Caki2 (cell line): ENCODE measurements at places on chromosomes 13 and 19.

DNA sequence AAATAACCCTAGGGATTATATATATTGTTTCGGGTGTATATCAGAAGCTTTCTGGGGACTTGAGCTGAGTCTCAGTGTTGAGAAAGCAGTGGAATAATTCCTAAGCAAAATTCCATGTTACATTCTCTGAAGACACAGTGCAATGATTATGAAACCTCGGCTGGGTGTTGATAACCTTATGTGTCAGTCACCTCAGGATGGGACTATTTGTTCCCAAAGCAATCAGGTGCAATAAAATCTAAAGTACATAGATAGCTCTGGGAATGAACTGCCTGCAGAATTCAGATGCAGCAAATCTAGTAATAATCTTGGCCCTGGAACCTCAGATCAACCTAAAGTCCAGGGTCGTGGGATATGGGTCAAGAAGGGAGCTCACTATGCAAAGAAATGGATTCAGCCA is 53.0 kb downstream of the EDNRB start:
- no peak for DNase-seq

- peak; percentile 22 for DNase-seq
Measured at GRCh38 chr13:34358811-34359513, 541.0 kb downstream of the RFC3 start.

DNA sequence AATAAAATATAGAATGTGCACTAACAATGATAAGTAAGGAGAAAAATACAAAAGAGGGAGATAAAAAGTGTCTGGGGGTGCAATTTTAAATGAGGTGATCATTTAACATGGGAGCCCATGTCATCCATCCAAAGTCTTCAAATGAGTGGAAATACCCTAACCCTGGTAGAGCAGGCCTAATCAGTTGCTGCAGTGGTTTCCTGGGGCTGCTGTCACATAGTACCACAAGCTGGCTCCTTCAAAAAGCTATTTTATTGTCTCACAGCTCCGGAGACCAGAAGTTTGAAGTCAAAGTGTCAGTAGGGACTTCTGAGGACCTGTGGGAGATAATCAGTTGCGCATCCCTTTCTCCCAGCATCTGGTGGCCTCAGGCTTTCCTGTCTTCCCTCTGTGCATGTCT is 717.9 kb downstream of the DIAPH3 start:
- DNase-seq = no peak

GRCh38 chr13:30872685-30873461 is 33.2 kb upstream of the MEDAG start:
- peak; percentile 7 for DNase-seq

DNA sequence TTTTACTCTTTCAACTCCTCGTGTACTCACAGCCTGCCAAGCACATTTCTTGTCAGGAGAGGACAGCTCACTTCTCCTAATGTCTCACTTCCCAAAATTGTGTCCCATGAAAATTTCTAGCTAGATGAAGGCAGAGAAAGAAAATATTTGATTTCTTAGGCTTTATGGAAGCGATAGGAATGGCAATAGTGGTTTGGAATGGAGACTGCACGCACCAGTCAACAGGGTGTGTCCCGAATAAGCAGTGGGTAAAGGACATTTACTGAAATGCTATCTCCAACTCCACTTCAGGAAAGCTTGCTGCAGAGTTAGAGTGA is 321 bp upstream of the ZNF222 start:
- no peak for DNase-seq

- DNase-seq = no peak
Measured at GRCh38 chr19:10687518-10688288, 13.5 kb upstream of the QTRT1 start.

- no peak for DNase-seq
Measured at GRCh38 chr13:45575146-45575829, 40.3 kb downstream of the ERICH6B start.

GRCh38 chr19:47013041-47013517 is 6.6 kb upstream of the NPAS1 start:
- DNase-seq = peak; percentile 79

- no peak for DNase-seq
Measured at GRCh38 chr13:91313103-91313502, 34.4 kb upstream of the MIR17HG start.

GRCh38 chr13:106213028-106213757 is 322.3 kb downstream of the EFNB2 start:
- DNase-seq = no peak

- no peak for DNase-seq
Measured at GRCh38 chr13:42707586-42707985, 73.8 kb upstream of the FAM216B start.

GRCh38 chr19:38168637-38169036 is 55.4 kb downstream of the DPF1 start:
- no peak for DNase-seq

- DNase-seq = no peak
Measured at GRCh38 chr13:34617473-34618083, 324.5 kb upstream of the NBEA start.

DNA sequence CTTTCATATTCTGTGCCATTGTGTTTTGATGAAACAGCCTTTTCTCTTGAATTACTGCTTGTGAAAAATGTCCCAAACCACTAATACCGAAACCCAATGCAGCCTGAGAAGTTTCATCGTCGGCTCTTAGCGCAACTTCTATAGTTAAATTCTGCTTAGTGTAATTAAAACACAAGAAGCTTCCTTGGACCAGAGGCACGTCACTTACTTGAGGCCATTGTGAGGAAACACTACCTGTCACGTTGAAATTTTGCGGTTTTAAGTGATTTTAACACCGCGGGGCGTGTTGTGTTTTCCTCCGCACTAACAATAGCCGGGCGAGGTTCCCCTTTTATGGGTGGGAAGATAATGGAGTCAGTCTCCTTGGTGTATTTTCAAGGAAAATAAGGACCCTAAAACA is 70.9 kb downstream of the GGACT start:
- DNase-seq = no peak

- DNase-seq = no peak
Measured at GRCh38 chr13:30744681-30745077, 9.3 kb downstream of the ALOX5AP start.

DNA sequence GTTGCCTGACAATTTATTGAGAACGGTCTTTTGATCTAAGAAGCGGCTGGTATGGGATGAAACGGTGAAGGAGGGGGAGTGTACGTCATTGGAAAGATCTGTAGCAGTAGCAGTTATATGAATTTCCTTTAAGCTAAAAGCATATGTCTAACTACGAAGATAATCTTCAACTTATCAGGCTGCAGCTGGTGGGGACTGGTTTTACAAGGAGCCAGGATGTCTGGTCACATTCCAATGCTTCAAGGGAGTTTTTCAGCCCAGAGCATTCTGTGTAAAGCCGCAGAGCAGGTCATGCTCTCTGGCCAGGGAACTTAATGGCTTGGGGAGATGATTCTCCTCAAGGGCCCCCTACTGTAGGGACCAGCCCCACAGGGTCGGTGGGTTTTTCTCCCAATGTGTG is 29.2 kb downstream of the CLEC4M start:
- DNase-seq = no peak

DNA sequence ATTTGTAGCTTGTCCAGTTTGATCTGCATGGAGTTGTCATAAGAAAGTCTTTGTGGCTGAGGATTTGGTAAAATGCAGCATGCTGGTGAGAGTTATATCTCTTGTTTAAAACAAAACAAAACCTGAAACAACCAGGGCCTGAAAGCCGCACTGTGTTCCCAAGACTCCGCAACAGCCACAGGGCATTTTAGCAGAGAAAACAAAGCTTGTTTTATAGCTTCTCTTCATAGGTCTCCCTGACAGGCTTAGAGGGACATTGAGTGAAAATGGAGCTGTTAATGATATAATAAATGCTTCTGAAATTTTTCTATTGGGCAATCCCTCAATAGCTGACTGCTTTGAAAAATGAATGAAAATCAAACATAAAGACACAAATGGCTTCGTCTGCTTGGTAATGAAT is 148.7 kb upstream of the RNF113B start:
- no peak for DNase-seq

DNA sequence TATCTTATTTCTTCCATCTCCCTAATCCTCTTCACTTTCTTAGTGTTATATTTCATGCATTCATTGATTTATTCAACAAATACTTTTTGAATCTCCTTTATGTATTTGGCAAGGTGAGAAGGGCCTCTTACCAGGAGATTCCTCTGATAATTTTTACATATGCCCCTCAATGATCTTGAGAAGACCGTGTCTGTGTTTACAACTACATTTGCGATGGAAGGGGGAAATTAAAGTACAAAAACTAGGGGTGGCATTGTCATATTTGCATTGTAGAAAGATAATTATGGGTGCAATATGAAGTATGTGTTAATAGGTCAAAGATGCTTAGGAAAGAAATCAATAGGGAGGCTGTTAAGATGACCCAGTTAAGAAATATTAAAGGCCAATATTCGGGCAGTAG is 1108.4 kb upstream of the MIR17HG start:
- DNase-seq = no peak

DNA sequence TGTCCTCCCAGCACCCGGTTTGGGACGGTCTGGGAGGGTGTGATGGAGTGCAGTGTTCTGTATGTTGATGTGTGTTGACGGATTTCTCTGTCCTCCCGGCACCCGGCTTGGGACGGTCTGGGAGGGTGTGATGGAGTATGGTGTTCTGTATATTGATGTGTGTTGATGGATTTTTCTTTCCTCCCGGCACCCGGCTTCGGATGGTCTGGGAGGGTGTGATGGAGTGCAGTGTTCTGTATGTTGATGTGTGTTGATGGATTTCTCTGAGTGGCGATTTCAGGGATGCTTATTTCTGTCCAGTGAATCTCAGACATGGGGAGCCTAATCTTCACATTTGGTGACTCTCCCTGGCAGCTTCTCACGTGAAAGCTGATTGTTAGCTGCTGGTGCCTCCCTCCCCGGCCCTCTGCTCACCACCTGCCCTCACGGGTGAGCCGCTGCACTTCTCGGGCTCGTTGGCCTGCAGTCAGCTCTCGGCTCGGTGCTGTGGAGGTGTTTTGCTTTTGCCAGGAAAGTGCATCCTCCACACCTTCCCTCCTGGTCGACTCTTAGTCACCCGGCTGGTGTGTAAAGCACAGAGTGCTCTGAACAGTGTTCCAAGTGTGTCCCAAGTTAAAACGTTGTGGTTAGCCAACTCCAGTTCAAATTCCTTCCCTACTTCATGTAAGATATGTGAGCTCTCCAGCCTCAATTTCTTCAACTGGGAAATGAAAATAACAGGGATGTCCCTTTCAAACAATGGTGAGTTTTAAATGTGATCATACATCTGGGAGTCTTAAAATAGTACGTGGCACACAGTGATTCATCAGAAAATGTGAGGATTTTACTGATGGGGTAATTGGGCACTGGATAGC is 54.6 kb downstream of the ATP11A start:
- no peak for DNase-seq

DNA sequence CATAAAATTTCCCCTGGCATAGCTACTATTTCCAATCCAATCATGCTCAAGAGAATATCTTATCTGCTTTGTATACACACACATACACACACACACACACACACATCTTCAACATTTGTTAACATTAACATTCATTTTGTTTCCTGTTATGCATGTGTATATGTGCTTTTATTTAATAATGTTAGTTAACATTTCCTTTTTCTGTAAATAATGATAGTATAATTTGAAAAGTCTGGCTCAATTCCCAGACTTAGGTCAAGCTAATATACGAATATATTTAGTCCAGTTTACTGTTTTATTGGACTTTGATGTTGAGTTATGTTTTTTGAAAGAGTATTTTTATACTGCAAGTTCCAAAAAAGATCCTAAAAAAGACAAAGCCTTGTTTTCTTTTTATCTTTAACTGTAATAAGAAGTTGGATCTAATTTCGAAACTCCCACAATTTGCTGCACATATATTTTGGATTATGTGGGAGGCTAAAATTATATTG is 1072.4 kb downstream of the EFNB2 start:
- DNase-seq = no peak

DNA sequence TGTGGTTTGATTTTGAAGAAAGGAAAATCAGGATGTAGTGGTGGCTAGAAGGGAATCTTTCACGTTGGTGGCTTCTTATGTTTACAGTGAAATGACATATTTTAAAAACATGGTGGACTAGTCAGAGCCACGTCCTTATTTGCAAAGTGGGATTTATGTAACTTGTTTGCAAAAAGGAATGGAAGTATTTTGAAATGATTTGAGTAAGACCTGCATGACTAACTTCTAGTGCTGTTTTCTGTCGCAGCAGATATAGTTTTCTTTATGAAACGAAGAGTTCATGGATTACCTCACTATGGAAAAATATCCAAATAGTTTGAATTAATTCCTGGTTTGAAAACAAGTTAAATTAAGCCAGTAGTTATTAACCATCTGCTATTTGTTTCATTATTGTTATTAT is 476.5 kb downstream of the MYO16 start:
- no peak for DNase-seq

- DNase-seq = no peak
Measured at GRCh38 chr13:80126389-80127068, 214.4 kb downstream of the SPRY2 start.

DNA sequence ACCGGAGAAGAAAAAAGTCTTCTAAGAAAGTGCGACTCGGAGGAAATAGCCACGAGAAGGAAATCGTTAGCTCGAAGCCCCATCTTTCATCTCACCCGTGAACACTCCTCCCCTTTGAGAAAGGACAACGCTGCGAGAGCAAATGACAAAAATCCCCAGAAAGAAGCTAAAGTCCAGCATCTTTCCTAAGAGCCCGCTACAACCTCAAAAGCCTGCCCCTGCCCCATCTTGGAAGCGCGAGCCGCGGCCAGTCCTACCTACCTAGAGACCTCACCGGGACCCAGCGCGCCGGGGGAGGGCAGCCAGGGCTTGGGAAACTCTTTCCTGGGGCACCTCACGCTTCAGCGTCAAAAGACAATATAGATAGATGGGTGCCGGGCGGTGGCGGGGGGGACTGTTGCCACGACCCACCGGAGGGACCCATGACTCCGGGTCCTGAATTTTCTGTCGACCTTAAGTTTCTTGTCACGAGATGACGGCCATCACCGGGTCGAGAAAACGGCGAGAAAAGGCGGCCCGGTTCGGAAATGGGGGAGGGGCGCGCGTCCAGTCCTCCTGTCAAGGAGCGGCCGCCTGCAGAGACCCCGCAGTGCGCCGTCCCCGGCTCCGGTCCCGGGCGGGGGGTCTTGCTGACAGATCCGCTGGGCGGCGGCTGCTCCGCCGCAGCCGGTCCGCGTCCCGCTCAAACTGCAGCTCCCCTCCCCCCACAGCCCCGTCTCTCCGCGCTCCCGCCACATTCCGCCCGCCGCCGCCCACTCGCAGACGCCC is 65.9 kb downstream of the KCNRG start:
- DNase-seq = peak; percentile 62

GRCh38 chr13:42181381-42181953 is 90.5 kb upstream of the AKAP11 start:
- DNase-seq = no peak

DNA sequence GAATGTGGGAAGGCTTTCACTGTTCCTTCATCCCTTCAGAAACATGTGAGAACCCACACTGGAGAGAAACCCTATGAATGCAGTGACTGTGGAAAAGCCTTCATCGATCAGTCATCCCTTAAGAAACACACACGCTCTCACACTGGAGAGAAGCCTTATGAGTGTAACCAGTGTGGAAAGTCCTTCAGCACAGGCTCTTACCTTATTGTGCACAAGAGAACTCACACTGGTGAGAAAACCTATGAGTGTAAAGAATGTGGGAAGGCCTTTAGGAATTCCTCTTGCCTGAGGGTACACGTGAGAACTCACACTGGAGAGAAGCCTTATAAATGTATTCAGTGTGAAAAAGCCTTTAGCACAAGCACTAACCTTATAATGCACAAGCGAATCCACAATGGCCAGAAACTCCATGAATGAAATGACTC is 18.6 kb downstream of the ZNF177 start:
- peak; percentile 10 for DNase-seq
